ENCODE measurements at places on chromosomes 7 and 10.

DNA sequence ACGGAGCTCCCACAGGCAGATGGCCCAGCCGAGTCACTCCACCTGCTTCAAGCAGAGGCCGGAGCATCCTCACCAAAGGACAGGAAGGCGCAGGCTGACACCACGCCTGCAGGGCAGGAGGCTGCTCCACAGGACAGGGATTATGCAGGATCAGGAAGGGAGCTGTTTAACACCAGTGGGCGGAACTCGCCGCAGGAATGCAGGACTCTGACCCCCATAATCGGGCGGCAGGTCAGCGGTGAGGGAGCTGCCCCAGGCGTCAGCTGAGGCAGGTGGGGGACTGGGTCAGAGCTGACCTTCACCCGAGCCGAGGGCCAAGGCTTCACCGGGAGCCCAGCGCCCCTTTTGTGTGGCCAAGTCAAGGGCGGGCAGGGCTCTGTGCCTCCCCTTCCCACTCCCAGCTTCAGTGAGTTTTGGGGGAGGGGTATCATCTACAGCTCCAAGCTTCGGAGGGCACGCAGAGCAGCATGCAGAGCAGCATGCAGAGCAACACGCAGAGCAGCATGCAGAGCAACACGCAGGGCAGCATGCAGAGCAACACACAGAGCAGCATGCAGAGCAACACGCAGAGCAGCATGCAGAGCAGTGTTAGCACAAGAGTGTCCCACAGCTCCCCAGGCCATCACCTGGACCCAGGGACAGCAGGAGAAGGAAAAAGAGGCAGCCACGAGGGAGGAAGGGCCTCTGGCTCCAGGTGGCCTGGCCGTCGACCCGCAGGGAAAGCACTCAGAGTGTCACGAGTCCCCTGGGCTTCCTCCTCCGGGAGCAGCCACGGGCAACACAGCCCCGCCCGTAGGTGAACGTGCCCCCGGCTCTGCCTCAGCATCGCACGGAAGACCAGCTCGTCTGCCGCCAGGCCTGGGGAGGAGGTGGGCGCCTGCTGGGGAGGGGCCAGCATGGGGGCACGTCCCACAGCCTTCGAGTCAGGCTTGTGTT is 151.7 kb upstream of the PPP2R2D start:
- DNase-seq: no peak

GRCh38 chr10:62583876-62584615 is 209.9 kb downstream of the ZNF365 start:
- no peak for DNase-seq

DNA sequence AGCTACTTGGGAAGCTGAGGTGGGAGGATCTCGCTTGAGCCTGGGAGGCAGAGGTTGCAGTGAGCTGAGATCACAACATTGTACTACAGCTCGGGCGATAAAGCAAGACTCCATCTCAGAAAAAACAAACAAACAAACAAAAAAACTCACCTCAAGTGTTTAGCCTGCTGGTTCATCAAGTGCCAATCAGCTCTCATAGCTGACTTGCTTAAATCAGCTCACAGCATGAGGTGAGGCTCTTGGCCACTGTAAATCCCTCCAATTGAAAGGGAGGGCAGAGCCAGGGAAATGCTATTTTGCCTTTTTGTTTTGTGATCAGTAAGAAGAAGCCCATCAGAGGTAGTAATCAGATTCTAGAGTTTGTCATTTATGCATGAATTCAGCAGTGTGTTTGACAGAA is 112.3 kb downstream of the RAB11FIP2 start:
- DNase-seq: no peak

- no peak for DNase-seq
Measured at GRCh38 chr10:59762505-59762904, 9.2 kb upstream of the MRLN start.

GRCh38 chr10:25294032-25294926 is 119.5 kb downstream of the GPR158 start:
- DNase-seq: no peak

GRCh38 chr7:134690614-134691504 is 44.2 kb downstream of the BPGM start:
- no peak for DNase-seq

GRCh38 chr7:21261627-21262594 is 166.0 kb upstream of the SP4 start:
- DNase-seq: peak; percentile 11

- no peak for DNase-seq
Measured at GRCh38 chr7:147796581-147796980, 794.0 kb upstream of the C7orf33 start.

DNA sequence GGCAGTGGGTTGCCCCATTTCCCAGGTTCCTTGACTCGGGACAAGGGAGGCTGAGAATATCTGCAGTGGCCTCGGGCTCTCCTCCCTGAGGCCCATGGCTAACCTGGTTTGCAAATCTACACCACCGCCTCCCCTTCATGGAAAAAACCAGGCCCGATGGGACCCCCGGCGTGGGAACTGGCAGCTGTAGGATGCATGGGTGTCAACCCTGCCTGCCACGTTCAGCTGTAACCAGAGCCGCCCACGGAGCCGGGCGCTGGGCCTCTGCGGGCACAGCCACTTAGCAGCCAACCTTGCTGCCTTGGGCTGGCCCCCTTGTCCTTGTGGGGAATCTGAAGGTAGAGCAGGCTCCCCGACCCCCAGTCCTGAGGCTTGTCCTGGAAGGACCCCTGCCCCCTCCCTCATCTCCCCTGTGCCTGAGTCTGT is 1.6 kb downstream of the PWWP2B start:
- DNase-seq: no peak

- no peak for DNase-seq
Measured at GRCh38 chr7:874031-874749, 2.2 kb upstream of the GET4 start.

GRCh38 chr7:16926283-16926682 is 44.5 kb upstream of the AGR3 start:
- DNase-seq: no peak

GRCh38 chr10:58299580-58299979 is 30.6 kb downstream of the CISD1 start:
- peak; percentile 20 for DNase-seq

DNA sequence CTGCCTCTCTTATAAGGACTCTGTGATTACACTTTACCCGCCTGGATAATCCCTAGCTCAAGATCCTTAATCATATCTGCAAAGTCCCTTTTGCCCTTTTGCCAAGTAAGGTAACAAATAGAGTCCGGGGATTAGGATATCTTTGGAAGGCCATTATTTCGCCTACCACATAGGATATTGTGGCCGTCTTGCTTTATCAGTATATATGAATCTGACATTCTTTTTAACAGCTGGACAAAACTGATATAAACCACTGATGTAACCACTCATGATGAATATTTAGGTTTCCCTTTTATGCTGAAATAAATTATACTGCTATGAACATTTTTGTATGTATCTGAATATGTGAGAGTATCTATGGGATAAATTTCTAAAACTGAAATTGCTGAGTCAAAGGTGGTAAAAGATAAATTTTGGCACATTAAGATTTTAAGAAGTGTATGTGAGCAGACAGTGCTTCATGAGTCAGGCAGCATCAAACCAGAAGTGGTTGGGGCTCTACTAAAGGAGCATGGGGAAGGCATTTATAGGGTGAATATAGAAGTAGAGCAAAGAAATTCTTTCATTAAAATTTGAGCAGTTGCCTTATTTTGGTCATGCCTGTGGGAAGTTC is 44.7 kb downstream of the AVL9 start:
- DNase-seq: peak; percentile 48

DNA sequence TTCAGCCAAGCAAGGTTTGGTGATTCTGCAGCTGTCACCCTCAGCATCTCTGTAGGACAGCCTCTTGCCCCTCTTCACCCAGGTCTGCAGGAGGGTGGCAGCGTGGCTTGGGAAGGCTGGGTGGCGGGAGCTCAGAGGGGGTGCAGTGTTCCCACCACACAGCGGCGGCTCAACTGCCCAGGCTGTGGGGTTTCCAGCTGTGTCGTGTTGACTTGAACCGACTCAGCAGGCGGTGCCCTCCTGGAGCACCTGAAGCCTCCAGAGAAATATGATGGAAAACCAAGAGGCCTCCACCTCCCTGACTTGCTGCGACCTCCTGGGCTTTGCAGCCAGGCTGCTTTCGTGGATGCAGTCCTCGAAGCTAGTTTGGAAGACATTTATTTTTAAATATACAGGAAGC is 68.0 kb upstream of the KLF6 start:
- no peak for DNase-seq

DNA sequence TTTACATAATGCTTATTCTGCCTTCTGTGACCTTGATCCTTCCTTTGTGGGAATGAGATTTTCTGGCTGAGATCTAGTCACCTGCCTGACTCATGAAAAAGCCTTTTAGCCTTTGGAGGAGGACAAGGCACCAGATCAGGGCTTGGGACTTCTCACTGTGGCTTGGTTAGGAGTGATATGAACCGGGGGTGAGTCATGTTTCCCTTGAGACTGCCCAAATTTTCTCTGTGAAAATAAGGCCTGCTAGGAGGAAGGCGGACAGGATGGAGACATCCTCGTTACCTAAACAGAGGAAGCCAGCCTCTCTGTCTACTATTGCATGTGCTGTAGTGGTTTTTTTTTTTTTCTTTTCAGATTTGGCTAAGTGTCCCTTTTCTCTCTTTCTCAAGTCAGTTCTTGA is 57.8 kb downstream of the EVX1 start:
- DNase-seq: no peak

DNA sequence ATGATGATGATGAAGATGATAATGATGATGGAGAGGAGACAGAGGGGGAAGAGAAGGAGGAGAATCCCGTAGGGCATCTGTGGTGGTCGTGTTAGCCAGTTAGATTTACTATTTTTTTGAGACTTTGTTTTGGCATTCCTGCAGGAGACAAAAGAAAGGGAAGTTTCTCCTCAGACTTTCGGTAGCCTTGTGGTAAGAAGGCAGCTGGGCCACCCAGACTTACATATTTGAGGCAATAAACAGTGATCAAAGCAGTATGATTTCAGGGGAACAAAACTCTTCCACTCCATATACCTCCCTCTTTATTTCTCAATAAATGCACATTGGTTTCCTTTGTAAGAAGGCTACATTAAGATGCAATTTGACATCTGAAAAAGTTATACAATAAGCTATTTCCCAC is 32.4 kb upstream of the BICC1 start:
- DNase-seq: no peak

GRCh38 chr10:62005687-62006086 is 104.2 kb downstream of the ARID5B start:
- DNase-seq: no peak

GRCh38 chr10:103481974-103482531 is 3.0 kb upstream of the CALHM3 start:
- no peak for DNase-seq

- no peak for DNase-seq
Measured at GRCh38 chr7:22025983-22026382, 80.3 kb upstream of the CDCA7L start.

DNA sequence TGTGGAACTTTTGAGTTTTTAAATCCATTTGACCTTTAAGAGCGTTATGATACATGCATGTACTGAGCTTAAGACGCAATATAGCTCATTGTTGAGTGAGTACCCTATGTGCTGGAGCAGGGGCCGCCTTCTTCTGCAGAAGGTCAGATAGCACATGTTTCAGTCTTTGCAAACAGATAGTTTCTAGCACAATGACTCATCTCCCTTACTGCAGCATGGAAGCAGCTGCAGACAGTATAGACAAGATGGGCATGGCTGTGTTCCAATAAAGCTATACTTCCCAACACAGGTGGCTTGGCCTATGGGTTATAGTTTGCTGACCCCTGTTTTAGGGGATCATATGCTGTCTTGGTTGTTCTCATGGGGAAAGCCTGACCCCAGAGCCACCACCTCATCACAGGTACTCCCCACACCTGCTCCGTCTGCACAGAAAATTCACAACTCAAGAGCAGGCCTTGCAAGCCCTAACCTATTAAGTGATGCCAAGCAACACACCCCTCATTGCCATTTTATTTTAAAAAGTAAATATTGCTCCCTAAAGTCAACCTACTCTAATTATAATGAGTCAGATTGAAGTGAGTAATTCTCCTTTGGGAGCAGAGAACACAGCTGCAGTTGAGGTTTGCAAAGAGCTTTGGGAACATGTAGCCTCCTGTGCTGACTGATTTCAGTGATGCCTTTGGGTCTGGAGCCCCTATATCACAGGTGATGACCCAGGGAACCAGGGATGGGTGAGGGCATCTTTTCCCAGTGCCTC is 330.1 kb downstream of the PAXIP1 start:
- DNase-seq: no peak

- DNase-seq: no peak
Measured at GRCh38 chr10:70773965-70774809, 11.0 kb downstream of the TBATA start.

DNA sequence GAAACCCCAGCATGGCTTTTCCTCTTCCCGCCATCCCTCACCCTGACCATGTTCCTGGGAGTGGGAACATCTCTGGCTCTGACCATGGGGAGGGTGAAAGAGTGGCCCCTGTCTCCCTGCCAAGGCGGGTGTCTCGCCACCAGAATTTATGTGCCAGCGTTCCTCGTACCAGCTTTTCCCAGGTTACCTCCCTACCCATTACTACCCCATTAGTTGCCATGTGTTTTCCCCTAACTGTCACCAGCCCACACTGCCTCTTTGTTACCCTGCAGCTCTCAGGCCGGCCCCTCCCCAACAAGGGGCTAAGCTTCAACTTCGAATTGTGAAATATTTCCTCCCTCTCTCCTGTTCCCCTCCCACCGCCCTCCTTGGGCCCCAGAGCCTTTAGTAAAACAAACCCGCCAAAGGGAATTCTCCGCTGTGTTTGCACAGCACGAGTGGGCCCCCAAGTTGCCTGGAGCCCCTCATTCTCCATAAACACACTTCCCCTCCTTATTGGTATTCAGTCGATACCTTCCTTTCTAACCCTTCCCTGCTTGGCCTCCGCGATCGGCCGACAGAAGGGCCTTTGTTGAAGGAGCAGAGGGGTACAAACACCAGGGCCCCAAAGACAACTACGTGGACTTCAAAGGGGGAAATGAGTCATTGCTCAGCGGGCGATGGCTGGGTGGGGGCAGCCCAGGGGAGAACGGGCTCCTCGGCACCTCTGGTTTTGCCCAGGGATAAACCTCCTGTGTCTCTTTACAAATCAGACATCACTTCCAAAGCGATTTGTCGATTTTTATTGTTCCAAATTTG is 45.5 kb downstream of the SLIT1 start:
- DNase-seq: no peak

DNA sequence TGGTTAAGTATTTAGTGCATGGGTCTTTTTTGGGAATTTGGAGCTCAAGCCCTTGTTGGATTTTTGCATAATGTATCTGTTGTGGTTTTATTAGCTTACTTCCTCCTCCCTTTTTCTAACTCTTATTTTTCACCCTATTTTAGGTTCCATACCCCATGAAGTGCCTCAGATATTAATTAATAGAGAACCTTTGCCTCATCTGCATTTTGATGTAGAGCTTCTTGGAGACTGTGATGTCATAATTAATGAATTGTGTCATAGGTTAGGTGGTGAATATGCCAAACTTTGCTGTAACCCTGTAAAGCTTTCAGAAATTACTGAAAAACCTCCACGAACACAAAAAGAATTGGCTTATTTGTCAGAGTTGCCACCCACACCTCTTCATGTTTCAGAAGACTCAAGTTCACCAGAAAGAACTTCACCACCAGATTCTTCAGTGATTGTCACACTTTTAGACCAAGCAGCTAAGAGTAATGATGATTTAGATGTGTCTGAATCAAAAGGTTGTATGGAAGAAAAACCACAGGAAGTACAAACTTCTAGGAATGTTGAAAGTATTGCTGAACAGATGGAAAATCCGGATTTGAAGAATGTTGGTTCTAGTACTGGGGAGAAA is 28.0 kb downstream of the SIRT1 start:
- DNase-seq: no peak

GRCh38 chr10:1514681-1515080 is 222.6 kb downstream of the ADARB2 start:
- no peak for DNase-seq

GRCh38 chr7:4436361-4436895 is 245.7 kb upstream of the FOXK1 start:
- no peak for DNase-seq

- DNase-seq: peak; percentile 62
Measured at GRCh38 chr10:101839416-101840063, 4.1 kb downstream of the KCNIP2 start.
